ENCODE measurements at places on chromosomes 3 and 15.

DNA sequence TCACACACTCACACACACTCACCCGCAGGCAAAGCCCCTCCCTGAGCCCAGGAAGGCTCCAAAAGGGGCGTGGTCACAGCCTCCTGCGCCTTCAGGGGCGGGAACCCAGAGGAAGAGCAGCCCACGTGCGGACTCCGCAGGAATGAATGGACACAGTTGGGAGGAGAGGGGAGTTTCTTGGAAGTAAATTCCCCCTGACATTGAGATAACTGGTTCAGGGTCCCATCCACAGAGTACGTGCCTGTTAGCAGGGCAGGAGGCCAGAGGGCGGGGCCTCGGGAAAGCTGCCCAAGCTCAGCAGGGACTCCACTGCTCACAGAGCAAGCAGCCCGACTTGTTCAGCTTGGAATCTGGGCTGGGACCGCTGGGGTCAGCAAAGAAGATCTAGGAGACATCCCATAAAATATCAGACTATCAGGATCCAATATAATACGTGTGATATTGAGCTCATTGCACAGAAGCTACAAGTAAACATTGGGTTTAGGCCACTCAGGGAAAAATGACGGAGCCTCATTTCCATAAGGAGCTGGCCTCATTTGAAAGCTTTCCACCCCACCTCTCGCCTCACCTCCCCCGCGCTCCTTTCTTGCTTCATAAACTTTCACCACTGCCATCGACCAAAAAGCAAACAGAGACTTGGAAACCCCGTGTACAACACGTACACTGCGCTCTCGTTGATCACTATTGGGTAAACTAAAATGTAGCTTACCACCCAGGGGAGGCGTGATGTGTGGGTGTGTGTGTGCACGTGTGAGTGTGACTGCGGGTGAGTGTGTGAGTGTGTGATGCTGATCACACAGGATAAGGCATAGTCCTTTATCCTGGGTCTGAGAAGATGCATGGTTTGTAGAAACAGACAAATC, 36.0 kb downstream of the TM2D3 start:
- DNase-seq: peak; percentile 74

GRCh38 chr3:119726909-119727308, 24.1 kb downstream of the CFAP91 start:
- no peak for DNase-seq

DNA sequence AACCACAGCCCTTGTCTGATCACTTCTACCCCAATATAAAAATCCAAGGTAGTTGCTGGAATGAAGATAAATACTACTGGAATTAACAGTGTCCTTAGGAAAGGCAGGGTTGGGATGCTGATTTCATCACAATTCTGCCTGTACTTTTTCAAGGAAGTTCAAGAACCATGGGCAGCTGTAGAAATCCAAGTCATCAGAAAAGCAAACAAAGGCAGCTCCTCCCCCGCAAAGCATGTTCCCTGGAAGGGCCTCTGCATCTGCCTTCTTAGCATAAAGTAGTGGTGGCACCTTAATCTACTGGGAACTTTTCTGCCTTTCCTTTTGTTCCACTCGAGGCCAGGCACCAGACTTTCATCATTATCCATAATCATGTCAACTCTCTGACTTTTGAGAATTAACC, 54.4 kb downstream of the ERC2 start:
- no peak for DNase-seq

GRCh38 chr3:194984622-194985021, 286.3 kb downstream of the XXYLT1 start:
- DNase-seq: no peak

DNA sequence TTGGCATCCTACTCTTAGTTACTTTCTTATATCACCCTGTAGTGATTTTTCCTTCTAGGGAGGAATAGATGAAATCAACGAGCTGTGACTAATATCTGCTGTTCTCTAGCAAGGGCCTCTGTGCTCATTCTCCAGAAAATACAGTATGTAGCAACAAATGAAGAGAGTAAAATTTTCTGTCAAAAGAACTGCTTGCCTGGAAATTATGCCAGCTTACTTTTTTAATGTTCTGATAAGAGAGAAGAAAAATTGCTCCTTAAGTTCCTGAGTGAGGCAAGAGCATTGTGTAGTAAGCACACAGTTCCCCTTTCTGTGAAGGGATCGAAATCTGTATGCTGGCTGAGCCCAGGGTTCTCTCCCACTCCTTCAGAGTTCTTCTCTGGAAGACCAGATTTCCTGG, 51.4 kb upstream of the GK5 start:
- no peak for DNase-seq

DNA sequence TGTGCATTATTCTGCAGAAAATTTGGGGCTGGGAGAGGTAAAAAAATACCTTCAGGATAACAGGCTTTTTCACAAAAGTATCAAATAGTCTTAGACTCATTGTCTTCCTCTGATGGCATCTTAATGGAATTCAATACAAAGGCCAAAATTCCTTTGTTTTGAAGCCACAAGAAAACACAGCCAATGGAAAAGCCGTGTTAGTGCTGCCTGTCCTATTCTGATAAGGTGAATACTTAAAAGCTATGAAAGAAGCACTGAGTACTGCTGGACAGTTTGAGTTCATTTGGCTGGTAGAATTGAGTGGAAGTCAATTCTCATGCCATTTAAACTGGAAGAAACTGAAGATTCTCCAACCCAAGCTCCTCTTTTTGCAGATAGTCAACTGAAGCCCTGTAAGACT, 395.3 kb upstream of the TPRG1 start:
- DNase-seq: no peak

DNA sequence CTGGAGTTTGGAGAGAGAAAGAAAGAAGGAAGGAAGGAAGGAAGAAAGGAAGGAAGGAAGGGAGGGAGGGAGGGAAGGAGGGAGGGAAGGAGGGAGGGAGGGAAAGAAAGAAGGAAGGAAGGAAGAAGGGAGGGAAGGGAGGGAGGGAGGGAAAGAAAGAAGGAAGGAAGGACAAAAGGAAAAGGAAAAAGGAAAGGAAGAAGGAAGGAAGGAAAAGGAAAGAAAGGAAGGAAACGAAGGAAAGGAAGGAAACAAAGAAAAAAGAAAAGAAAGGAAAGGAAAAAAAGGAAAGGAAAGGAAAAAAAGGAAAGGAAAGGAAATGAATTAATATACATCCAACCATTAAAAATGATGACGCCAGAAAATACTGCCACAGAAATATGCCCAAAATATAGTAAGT, 18.7 kb upstream of the OR4F6 start:
- no peak for DNase-seq

- DNase-seq: no peak
These were observed 369.6 kb upstream of the RORA start for GRCh38 chr15:61598655-61599054.

DNA sequence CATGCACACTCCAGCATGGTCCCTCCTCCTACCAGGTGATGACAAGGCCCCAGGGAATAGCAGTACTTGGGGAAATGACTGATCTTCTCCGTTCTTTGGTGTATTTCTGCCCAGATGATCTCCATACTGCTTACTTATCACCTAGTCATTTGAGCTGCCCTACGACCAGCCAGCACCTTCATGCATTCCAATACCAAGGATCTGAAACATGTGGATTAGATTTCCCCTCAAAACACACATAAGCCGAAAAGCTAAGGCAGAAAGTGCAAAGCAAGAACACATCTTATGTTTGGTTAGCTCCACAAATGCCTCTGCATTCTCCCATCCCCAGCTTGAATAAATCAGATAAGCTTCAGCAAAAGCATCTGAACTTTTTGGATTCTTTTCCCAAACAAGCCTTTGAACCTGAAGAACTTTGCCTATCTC, 64.8 kb upstream of the BCL6 start:
- DNase-seq: no peak

GRCh38 chr15:100572362-100572983, 29.5 kb downstream of the LINS1 start:
- DNase-seq: no peak

DNA sequence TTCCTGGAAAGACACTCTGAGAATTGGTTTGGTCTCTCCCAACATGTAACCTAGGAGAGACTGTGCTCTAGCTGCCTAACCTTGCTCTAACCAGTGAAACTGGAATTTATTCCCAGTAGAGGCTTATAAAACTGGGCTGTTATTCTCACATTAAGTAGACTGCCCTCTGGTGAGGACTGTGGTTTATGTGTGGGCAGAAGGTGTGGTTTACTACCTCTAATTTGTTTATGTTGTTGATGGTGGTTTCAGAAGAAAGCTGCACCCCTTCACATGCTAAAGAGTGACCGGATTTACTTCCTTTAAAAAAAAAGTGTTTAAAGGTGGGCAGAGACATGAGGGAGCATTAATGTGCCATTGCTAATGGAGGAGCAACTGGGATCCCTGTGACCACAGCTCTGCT, 273.2 kb downstream of the MECOM start:
- no peak for DNase-seq

GRCh38 chr3:46675843-46676567, 17.5 kb downstream of the ALS2CL start:
- DNase-seq: peak; percentile 66

GRCh38 chr3:172102123-172102882, 62.9 kb downstream of the FNDC3B start:
- DNase-seq: no peak

GRCh38 chr3:155805204-155805801, 775 bp downstream of the C3orf33 start:
- DNase-seq: no peak

GRCh38 chr15:89972085-89972484, 29.0 kb upstream of the ZNF710 start:
- DNase-seq: no peak

GRCh38 chr3:174784206-174784934, 74.8 kb upstream of the NAALADL2 start:
- DNase-seq: no peak

GRCh38 chr15:49946681-49947080, 172.4 kb downstream of the ATP8B4 start:
- no peak for DNase-seq
